D341Med (cell line): ENCODE measurements at places on chromosomes 1 and 21.

- no peak for DNase-seq
These were observed 251.7 kb downstream of the BRINP3 start for GRCh38 chr1:190226006-190226405.

- no peak for DNase-seq
These were observed 5.6 kb upstream of the LRRC3 start for GRCh38 chr21:44449473-44450363.

DNA sequence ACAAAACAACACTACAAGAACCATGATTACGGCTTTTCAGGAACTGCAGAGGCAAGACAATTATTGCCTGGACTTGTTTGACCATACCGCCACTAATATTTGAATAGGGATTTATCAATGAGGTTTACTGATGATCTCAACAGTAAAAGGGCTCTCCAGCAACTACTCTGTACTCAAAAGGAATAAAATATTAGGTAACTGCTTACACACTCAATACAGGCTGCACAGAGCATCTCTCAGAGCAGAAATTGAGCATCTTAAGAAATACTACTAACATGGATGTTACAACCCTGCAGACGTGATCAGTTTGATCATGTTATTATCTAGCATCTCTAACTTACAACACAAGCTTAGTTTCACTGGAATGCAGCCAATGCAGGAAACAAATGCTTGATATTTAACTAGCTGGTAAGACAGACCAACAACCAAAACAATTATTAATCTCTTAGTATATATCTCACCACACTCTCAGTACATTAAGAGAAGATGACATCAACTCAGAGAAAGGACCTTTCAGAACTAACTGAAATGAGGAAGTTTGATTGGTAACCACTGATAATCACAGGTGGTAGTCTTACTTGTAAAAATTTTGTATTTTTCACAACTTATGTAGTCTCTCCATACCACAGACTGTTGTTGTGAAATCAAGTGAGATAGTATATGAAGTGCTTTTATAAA is 52.2 kb downstream of the PUM1 start:
- no peak for DNase-seq

- no peak for DNase-seq
These were observed 30.3 kb upstream of the FAM78B start for GRCh38 chr1:166197141-166197540.

GRCh38 chr1:203621559-203622262 is 4.9 kb upstream of the ATP2B4 start:
- DNase-seq, result no peak

DNA sequence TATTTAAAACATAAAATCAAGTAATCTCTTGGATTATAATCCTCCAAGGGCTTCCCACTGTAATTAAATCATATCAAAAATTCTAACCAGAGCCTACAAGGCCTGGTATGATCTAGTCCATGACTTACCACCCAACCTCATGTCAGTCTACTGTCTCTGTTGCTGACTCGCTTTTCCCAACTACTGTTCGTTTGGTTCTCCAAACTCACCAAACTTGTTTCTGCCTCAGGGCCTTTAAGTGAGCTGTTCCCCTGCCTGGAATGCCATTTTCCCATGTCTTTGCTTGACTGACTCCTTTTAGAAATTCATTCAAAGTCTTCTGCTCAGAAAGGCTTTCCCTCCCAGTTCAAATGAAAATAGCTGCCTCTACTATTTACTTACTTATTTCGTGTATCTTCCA is 95.9 kb downstream of the ZC3H11B start:
- DNase-seq, result no peak

- peak; percentile 66 for DNase-seq
These were observed 5.8 kb upstream of the FAM167B start for GRCh38 chr1:32241001-32241763.

- no peak for DNase-seq
These were observed 209.5 kb downstream of the GRIK1 start for GRCh38 chr21:29730281-29730680.
